MG63 (cell line): ENCODE measurements at places on chromosomes 4 and X. TPM values are rescaled to one million over a fixed set of nuclear protein-coding genes. Genes with fewer than 3 reads are reported as not detected.
A peak's percentile ranks its signal among the peaks of the same experiment; 100 is the strongest.

DNA sequence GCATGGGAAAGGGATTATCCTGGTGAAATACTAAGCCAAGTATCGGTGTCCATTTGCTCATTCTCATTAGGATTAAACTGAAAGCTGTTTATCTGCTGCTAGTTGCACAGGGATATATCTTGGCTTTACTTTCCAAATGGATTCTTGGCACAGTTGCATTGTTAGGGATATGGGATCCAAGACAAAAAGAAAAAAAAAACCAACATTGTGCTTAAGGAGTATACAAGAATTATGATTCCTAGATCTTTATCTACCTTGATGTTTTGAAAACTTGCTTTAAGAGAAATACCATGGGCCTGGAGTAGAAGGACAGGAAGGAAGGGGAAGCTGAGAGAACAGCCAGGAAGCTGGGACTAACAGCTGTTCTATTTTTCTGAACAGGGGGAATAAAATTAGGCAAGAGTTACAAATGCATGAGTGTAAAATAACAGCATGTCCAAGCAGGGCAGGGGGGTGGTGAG is 107.6 kb downstream of the ATXN3L start:
- no peak for DNase-seq

DNA sequence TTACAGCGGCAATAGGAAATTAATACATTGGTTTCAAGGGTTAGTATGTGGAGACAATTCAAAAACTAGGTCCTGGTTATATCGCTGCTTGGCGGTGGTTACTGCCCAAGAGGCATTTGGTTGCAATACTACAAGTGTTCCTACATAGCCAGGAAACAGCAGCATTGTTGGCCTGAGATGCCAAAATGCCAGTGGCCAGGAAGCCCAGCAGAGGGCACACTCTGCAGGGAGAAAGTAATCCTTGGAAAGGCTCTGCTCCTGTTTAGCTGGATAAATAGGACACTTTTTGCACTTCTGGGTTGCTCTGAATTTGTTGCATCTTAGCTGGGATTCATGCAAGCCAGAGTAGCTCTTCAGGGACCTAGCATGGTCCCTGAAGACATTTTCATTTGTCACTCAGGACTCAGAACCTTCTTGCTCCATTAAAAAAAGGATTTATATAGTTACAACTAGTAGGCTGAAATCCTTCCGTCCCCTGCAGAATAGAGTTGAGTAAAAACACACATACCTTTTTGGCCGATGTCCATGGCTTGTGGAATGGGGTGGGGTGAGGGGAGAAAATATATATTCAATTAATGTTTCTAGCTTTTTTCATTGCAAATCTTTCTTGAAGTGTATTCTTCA is 8.1 kb upstream of the GPR119 start:
- DNase-seq, result peak; percentile 43

DNA sequence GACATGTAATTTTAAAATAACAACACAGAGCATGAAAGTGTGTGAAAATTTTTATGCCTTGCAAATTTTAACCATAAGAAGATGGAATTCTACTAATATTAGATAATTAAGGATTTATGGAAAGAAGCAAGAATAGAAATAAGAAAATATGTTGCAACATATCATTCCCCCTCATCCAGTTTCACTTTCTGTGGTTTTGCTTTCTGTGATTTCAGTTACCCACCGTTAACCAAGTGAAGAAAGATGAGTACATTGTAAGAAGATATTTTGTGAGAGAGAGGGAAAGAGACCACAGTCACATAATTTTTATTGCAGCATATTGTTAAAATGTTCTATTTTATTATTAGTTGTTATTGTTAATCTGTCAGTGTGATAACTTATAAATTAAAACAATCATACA is 77.9 kb downstream of the ADAM29 start:
- no peak for DNase-seq

The SPOCK3 gene
- total RNA-seq, result 1.3 TPM in 1 of 2 replicates, not detected in the other

The CYLC1 gene
- not detected in 2 replicates for total RNA-seq
